ENCODE measurements at places on chromosomes 1 and 21.

DNA sequence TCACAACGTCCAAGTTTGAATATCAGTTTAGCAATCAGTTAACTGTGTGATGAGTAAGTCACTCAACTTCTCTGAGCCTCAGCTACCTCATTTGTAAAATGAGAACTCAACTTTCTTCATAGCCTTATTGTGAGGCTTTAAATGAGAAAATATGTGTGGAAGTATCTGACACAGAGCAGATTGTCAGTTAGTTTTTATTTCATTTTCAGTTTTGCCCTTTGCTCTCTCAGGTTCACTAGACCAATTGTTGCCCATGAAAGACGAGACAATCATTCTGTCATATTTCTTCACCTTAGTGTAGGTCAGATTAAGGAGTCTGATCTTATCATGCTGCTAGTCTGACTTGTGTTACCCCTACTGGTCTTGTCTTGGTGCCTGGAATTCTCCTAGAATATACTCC is 232.8 kb upstream of the PTBP2 start:
- no peak for DNase-seq

DNA sequence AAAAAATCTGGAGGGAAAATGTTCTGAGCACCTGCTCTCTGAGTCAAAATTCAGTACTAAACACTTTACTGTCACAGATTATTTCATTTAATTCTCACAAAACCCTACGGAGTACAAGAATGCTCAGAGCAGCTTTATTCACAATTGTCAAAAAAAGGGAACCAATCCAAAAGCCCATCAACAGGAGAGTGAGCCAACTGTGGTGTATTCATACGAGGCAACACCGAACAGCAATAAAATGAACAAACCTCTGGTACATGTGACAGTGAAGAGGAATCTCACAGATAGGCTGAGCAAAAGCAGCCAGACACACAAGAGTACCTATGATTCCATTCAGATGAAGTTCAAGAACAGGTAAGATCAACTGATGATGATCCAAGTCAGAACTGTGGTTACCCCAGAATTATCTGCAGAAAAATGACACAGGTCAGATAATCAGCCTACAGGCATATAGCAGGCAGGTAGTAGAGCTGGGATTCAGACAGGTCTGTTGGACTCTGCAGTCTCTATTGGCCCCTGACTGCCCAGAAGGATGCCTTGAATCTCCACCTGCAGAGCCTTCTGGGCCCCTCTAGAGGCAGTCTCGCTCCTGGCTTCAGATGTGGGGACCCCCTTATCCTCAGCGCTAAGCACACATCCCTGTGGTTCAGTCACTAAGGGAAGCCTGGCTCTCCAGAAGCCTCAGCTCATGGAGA is 19.2 kb downstream of the SLC9A1 start:
- DNase-seq: no peak

DNA sequence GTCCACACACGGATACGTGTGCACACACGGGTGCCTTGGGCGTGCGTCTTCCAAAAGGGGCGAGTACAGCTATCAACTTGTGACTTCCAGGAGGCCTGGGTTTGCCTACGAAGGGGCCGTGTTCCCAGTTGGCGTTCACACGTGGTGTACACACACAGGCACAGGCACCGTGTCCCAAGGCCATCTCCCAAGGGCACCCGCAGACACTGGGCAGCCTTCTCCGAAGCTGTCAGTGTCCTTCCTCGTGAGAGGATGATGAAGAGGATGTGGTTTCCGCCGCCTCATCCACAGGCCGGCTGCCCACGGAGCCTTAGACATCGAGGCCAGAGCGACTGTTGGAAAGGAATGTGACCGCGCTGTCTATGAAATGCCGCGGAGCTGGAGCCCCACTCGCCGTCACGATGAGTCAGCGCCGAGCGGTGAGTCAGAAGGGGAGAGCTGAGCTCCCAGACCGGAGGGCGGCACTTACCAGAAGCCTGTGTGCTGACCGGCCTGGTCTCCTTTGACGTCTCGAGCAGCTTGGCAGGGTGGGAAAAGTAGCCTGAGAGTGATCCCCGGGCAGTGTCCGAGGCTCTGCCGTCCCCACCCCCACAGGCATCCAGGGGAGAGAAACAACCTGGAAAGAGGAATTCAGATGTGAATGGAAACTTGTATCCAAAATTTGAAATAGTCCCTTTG is 141.4 kb upstream of the ARHGEF16 start:
- peak; percentile 96 for DNase-seq

DNA sequence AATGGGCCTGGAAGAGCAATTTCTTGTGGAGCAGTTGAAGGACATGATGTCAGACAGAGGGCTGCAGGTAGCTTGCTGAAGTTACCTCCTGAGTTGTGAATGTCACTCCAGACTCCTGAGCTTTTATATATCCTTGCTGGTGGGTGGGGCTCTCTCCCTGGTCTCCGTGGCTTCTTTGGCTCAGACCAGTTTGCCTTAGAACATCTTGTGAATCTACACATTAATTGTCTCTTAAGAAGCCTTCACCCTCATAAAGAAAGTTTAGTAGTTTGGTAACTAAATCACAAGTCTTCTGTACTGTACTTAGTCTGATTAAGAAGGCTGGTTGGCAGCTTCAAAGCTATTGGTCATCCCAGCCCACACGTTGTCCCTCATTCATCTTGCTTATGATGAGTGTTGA is at the start of gene KRTAP11-1:
Gene KRTAP11-1 (minus strand): TSS at position 101 of the 400 bp plus-strand sequence. CDS start 56 bp downstream, at position 45.
- no peak for DNase-seq

DNA sequence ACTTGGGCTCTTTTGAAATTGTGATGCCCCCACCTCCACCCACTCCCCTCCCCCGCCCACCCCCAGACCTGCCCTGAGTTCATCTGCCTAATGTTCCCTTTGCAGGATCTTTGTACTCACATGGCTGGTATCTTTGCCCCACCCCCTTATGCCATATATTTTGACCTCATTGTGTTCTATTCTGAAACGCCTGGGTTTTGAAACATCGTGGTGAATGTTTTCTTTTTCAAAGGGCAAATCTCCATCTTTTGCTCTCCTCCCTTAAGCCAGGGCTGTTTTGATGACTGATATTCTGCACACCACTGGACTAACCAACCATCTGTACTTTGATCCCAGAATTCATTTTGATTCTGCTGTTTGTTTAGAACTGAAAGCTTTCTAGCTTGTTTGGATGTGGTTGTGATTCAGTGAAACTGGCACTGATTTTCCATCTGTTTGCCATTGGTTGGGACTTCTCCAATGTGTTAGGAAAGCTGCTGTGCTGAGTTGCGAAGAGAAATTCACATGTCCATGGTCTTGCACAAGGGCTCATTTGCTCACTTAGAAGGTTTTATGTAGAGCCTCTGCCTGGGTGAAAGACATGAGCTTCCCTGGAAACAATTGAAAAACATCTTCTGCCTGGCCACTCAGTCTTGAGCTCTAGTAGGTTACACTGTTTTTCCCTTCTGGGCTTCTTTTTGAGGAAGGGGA is 16.5 kb downstream of the SMAP2 start:
- no peak for DNase-seq

DNA sequence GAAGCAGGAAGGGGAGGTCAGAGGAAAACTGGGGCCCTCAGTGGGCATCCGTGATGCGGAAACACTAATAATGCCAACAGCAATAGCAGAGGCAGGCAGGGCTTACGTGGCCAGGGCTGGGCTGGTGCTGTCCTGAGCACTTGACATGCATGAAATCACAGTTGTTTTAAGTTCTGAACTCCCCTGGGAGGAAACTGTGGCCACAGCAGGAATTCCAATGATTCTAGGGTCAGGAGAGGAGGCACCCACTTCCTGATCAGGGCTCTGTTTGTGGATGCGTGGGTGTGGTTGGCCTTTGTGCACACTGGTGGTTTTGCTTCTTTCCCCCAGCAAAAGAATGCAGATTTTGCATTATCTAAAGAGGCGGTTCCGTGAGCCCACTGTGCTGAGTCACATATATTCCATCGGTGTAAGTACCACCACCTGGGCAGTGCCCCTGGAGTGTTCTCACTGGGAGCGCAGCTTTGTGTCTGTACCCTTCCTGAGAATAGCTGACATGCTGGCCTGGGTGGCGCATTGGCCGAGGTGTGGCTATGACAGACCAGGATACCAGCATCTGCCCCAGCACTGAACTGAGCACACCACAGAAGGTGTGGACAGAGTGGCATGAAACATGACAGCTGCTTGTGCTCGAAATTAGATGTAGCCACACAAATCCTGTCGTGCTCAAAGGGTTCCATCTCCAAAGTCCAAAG is 71.0 kb downstream of the PDE9A start:
- DNase-seq: peak; percentile 99
